ENCODE measurements at places on chromosomes 4 and X.

DNA sequence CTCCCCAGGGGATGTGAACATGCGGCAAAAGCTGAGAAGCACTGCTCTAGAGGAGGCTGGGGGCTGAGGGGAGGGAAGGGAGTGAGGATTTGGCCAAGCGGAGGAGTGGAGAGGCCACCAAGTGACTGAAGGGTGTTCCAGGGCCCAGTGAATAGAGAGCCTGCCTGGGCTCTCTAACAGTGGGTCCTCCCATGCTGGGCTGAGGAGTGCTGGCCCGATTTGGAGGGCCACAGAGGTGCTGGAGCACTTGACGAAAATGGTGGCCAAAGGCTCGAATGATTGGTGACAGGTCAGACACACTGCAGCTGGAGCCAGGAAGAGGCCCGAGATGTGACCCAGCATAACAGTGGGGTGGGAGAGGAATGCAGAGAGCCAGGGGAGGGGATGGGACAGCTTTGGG is 37.5 kb upstream of the MAP3K15 start:
- DNase-seq = no peak

GRCh38 chrX:29652484-29652883 is 562.9 kb upstream of the MAGEB2 start:
- no peak for DNase-seq

DNA sequence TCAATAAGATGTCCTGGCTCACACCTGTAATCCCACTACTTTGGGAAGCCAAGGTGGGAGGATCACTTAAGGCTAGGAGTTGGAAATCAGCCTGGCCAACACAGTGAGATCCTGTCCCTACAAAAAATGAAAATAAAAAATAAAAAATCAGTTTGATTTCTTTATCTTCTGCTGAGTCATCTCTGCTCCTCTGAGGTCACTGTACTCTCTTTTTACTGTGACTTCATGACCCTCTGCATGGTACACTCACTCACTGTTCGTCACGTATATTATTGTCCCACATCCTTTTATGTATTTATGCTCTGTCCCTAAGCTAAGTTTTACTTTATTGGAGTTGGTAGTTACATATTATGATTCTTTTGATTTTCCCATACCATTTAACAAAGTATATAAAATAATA is 333.3 kb downstream of the PCDH7 start:
- DNase-seq = no peak

DNA sequence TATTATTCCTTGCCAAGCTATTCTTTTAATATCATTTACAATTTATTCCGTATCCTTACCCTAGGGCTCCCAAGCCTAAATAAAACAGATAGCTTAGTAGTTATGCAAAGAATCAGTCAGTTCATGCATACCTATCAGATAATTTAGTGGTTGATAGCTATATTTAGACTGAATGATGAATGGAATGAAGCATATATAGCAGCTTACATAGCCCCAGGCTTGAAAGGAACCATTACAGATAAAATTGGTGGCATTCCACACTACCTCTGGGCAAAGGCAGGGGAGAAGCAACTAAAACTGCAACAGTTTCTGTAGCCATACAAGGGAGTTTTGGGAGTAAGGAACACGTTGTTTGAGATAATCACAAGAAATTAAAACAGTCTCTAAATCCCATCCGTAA is 2.7 kb downstream of the ACE2 start:
- no peak for DNase-seq

- DNase-seq = peak; percentile 2
These were observed 161.8 kb downstream of the NAA11 start for GRCh38 chr4:79163981-79164490.

GRCh38 chrX:66919280-66919832 is 280.5 kb upstream of the EDA2R start:
- no peak for DNase-seq

DNA sequence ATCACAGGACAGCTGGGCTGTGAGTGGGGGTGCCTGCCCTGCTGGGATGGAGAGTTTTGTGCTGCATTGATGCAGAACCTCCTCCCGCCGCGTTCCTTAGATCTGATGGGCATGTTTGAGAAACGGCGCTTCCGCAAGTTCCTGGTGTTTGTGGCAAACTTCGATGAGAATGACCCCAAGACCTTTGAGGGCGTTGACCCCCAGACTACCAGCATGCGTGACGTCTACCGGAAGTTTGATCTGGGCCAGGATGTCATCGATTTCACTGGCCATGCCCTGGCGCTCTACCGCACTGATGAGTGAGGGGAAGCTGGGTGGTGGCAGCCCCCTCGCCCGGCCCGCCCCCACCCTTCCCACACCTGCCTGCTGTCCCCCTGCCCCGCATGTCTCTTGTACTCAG is 2.9 kb downstream of the GDI1 start:
- no peak for DNase-seq

Measured in NB4 (cell line).